DMS53 (cell line): ENCODE measurements at places on chromosomes 2 and 18.

DNA sequence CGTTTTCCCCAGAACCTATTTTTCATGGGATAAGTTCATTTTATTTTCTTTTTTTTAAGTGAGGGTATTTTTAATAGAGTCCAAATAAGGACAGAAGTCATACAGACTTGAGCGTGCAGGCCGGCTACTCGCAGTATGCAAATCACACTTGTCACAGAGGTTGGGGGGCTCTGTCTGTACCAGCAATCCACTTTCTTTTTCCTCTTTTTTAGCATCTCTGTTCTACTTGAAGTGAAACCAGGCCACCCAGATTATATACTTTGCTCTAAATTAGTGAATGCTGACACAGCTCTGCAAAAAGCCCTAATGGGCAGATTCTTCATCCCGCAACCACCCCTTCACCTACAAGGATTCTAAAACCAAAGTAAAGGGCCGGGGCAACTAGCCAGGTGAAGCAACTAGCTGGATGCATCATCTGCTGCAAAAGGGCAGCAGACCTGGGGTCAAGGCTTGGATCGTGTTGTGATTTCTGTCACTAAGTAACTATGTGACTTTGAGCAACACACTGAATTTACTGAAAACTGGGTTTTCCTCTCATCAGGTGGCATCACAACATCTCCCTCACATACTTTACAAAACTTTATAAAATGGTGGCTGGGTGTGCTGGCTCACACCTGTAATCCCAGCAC, 18.4 kb downstream of the KDSR start:
- no peak for DNase-seq

DNA sequence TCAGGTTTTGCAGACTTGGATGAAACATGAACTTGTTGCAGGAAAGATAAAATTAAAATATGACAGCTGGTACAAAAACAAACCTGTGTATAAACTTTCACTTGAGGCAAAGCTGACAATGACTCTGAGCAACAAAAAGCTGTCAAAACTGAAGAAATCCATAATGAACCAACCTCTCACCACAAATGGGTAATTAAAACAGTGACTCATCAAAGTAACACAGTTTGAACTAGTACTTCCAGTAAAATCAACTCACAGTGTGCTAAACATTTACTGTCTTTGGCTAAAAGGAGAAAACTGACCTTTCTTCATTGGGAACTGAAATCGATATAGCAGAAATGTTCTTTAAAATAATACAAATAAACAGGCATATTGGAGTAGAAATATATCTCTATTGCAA, 209.7 kb downstream of the WDPCP start:
- DNase-seq: peak; percentile 12

DNA sequence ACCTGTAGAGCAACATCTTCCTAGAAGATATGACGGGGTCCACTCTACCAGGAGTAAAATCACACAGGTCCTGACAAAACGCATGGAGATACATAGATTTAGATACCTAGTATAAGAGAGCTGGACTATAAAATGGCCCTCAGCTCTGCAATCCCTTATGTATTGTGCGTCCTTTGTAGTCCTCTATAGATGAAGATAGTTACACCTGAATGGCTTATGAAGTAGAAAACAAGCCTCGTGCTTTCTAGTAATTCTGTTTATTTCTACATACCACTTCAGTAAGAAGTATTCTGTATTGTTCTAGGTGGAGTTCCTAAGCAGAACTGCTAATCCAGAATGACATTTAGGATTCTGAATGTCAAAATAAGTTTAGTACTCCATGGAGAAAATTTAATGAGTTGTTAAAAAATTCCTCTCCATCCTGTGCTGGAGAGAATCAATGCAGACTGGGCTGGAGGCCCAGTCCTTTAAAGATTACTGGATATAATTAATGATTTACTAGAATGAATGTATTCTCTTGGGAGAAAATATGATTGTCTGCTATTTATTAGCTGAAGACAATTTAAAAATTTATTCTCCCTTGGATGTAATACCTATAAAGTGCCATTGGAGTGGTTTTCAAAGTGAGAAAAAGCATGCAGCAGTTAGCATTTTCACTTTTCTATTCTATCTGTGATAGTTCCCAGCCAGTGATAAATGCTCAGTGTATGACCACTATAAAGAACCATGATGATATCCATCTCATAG, 147.3 kb upstream of the UNC80 start:
- DNase-seq: no peak

- peak; percentile 91 for DNase-seq
Observed at GRCh38 chr18:74896390-74896991, 298.8 kb downstream of the ZNF407 start.

- DNase-seq: peak; percentile 31
Observed at GRCh38 chr2:114442510-114442909, at the start of gene DPP10. Gene DPP10, plus strand, starts transcription at chr2:114442641.

DNA sequence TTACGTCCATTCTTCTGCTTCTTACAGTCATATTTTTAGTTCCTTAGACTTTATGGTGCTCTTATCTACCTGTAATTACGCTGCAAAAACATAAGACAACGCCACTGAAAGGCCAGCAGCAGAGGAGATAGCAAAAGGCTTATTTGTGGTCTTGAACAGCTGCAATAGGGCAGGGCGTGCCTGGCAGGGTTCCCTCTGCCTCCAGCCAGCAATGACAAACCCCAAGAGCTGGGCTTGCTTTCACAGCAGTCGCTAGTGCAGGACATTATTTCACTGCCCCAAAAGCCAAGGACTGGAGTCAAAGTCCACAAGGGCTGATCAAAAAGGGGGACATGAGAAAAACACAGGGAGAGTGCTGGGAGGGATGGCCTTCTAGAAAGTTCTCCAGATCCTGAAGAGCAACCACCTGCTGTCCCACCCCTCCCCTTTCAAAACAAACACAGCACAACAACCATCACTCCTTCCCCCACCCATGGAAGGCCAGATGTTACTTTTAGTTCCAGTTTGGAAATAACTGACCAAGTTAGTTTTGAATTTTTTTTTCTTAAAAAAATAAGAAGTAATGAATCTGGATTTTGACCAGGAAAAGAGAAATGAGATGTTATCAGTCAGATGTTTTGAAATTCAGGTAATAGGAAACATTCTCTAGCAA, 127.8 kb downstream of the RBMS1 start:
- DNase-seq: no peak

GRCh38 chr18:5969989-5970403, 74.7 kb upstream of the TMEM200C start:
- DNase-seq: peak; percentile 40

GRCh38 chr2:128535953-128536352, 217.3 kb upstream of the HS6ST1 start:
- DNase-seq: peak; percentile 0

DNA sequence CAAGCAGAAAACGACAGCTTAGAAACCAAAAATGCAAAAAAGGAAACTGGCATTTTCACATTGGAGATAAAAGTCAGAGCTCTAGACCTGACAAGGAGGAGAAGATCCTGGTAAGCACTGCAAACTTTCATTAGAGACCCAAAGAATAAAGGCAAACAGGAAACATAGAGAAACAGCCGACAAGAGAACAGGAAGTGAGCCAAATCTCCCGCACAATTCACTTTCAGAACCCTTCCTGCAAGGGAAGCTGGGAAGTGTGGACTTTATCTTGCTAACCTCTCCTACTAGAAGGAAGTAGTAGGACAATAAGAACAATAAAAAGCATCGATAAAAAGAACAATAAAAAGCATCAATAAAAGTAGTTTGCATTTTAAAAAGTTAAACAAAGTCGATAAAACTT, 417.8 kb upstream of the SPHKAP start:
- DNase-seq: no peak

GRCh38 chr2:25939257-25939668, 43.0 kb downstream of the KIF3C start:
- no peak for DNase-seq

DNA sequence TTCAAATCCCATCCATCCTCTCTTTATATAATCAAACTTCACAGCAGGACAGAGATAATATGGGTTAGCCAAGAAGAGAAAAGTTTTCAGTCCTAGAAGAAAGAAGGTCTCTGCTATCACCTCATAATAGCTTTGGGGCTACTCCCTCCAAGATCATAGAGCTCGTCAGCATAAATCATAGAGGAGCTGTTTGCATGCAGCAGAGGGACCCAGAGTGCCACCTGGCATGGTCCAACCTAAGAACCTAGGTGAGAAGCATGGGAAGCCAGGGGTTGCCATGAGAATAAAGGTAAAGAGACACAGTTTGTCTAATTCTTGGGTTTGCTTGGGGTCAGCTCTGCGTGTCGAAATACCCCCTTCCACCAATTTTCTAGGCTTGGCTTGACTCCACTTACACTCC, 87.1 kb upstream of the CYP1B1 start:
- DNase-seq: peak; percentile 38

DNA sequence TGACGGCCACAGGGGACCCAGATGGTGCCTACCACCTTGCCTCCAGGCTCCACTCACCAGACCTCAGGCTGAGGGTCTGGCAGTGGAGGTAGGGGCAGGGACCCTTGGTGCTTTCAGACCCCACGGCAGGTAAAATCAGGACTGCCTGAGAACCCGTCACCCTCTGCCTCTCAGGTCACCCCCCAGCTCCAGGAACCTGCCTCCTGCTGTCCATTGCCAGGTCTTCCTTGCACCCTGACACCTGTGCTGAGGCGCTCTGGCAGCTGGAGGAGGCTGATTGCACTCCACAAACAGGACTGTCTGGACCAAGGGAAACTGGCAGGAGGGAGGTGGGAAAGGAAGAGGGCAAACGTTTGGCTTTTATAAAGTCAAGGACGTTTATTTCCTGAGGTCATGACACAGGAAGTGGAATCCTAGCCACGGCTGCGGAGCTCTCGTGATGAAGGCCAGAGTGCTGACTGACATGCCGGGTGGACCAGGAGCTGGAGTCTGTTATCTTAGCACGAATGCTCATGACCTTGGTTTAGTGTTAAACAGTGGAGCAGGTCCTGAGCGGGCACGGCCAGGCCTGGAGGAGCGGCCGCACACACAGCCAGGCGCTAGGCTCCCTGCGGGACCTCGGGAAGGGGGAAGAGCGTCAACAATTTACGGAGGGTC, 40.5 kb downstream of the ANO7 start:
- no peak for DNase-seq

GRCh38 chr2:101262142-101262541, 9.5 kb downstream of the CNOT11 start:
- no peak for DNase-seq

DNA sequence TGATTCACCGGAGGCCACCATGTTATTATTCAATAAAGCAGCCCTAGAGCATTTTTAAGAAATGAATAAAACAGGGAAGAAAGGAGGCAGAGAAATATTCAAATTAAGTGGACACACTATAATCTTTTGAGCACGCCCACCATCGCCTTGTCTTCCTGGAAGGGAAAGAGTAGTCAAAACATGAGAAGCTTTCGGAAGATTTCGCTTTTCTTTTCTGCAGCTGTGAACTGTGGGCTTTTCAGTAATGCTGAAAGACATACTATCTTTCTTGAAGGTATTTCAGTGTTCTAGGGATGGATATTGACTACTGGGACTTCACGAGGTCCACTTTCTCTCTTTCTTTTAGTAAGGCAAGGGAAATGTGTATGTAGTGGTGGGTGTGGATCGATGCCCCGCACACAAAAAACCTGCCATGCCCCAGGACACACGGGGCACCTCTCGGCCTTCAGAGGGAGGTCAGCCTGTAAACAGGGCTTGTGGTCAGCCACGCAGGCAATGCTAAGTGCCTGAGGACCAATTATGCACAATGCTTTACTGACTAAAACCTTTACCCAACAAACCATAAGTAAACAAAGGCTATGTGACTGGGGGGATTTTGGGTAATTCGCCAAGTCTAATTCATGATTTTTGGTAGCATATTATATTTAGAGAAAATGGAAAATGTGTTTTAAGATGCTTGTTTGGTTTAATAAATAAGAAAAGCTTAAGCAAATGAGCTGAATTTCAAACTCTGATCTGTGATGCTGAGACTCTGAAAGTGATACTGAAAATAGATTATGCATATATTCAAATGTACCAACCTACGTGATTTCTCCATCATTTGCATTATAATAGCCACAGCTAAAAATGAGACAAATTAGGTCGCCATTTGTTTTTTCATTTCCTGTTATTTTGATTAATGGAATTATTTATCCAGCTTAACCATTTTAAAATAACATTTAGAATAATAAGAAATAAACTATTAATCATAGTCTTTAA, 130.5 kb downstream of the ZNF516 start:
- DNase-seq: no peak

- no peak for DNase-seq
Observed at GRCh38 chr2:64234785-64235184, 90.6 kb upstream of the PELI1 start.

DNA sequence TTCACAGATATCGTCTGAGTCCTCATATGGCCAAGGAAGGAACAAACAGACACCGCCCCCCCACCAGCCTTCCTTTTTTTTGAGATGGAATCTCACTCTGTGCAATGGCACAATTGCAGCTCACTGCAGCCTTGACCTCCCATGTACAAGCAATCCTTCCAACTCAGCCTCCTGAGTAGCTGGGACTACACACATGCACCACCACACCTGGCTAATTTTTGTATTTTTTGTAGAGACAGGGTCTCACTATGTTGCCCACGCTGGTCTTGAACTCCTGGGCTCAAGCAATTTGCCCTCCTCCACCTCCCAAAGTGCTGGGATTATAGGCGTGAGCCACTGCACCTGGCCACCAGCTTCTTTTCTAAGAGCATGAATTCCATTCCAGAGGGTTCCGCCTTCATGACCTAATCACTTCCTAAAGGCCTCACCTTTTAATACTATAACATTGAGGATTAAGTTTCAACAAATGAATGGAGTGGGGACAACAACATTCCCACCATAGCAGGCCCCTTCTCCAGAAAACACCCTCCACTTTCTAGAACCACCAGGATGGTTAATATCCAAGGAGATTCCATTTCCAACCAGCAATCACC, 2.2 kb upstream of the TMBIM1 start:
- DNase-seq: no peak

- DNase-seq: no peak
Observed at GRCh38 chr2:169540146-169540545, 30.6 kb downstream of the KLHL41 start.

DNA sequence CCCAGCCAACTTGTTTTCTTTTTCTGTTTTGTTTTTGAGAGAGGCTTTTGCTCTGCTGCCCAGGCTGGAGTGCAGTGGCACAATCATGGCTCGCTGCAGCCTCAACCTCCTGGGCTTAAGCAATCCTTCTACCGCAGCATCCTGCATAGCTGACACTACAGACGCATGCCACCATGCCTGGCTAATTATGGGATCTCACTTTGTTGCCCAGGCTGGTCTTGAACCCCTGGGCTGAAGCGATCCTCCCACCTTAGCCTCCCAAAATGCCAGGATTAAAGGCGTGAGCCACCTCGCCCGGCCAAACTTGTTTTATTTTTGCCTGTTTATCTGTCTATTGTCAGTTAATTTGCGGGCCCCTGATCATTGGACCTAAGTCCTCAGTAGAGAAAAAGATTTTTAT, 61.6 kb upstream of the MSH6 start:
- DNase-seq: no peak

DNA sequence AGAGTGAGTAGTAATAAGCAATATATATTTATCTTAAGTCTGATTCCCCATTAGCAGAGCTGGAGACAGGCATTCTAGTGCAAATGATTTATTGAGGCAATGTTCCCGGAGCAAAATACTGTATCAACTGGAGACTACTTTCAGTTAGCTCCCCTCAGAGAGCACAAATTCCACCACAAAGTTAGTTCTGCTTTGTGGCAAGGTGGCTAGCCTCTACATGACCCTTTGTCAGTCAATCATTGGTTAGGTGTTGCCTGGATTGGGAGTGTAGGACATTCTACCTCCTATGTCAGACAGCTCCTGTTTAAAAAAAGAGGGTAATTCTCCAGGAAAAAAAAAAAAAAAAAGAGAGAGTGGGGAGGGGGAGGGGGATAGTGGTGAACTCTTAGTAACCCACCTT, 402.2 kb downstream of the NR4A2 start:
- no peak for DNase-seq
